ENCODE measurements at places on chromosomes 6 and 20.

- no peak for DNase-seq
Measured at GRCh38 chr20:36827541-36828279, 48.2 kb upstream of the TLDC2 start.

GRCh38 chr6:43081043-43081442 lies 4.9 kb downstream of the PTK7 start:
- no peak for DNase-seq

GRCh38 chr20:57922706-57923105 lies 212.9 kb upstream of the PMEPA1 start:
- no peak for DNase-seq

- DNase-seq: peak; percentile 58
Measured at GRCh38 chr20:38221119-38221589, 39.4 kb downstream of the KIAA1755 start.

- no peak for DNase-seq
Measured at GRCh38 chr6:149474108-149474935, 10.5 kb downstream of the ZC3H12D start.

Measured in fibroblast of skin of abdomen (primary cell).